ENCODE measurements at places on chromosomes 5 and 9. TPM values are rescaled to one million over a fixed set of nuclear protein-coding genes. Genes with fewer than 3 reads are reported as not detected.

DNA sequence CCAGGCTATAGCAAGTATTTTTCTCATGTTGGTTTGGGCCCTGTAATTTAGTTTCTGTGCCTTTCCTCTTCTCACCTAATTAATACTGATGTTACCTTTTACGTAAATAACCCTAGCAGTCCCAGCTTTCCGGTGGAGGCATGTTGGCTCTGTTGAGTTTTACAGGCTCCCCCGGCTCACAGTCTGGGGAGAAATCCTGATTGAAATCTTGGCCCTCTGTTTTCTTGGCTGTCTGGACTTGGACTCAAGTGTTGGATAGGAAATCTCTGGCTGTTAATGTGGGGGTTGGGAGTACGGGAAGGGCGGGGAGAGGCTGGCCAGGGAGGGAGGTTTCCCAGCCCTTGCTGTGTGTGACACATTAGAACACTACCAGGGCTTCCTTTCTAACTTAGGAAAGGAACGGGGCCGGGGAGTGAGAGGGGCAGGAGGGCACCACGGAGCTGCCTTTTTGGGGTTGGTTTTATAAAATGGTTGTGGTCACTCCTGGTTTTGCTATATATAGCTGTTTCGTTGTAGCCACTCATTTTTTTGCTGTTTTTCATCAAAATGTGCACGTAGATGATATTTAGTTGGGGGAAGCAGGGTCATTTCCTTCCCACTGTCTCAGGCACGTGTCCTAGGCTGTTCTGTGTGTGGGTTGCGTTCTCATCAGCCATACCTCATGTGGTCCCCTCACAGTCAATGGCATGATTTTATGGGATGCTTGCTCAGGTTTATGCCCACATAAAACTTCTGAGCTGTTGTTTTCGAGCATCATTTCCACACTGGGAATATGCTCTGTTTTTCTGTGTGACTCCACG, 11.0 kb downstream of the TRIO start:
- peak; percentile 84 for DNase-seq

DNA sequence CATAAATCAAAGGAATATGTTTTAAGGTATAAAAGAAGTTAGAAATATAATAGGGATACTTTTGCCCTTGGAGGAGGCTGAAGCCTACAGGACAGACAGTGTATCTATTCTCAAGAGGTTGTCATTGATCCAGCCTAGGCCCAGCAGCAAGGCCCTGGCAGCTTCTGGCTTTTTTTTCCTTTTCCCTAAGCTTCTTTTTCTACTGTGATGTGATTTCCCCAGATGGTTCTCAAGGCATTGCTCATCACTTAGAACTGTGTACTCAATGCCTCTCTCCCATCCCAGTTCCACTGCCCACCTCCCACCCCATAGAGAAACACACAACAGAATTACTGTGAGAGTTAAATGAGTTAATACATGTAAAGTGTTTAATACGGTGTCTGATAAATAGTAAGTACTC, 88.6 kb downstream of the SLC44A1 start:
- no peak for DNase-seq

- no peak for DNase-seq
These were observed 70.1 kb upstream of the STARD4 start for GRCh38 chr5:111582451-111582850.

DNA sequence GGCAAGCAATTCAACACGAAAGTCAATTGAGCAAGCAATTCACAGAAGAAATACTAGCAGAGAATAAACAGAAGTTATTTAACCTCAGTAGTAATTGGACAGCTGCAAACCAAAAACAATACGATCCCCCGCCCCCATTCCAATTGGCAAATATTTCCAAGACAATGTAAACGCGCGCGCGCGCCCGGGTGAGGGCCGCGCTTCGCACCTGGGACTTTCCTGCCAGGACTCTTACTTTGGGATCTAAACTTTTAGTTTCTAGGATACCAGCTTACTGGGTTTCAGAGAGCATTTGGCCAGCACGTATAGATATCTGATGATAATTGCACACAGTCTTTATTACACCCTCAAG, 8.6 kb downstream of the RUFY1 start:
- DNase-seq = peak; percentile 89

- DNase-seq = no peak
These were observed 50.9 kb downstream of the ZNF474 start for GRCh38 chr5:122180146-122180712.

GRCh38 chr5:42886635-42887034, 74.9 kb upstream of the SELENOP start:
- DNase-seq = no peak

DNA sequence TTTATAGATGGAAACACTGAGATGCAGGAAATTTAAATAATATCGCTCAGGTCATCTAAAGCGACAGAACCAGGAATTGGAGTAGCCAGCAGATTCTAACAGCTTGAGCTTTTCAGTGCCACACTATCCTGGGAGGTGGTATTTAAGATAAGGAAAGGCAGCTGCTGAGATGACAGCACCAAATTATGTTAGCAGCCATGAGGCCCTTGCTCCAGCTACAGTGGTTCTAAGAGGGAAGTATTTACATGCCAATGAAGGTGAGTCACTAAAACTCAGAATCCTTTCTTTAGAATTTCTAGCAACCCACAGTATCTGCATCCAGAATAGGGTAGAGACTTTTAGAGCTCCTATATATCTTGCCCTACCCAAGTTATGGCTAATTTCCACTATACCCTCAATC, 127.0 kb upstream of the VLDLR start:
- DNase-seq = no peak

GRCh38 chr5:158670201-158670600, 429.5 kb downstream of the EBF1 start:
- no peak for DNase-seq

- DNase-seq = peak; percentile 63
These were observed 75.9 kb downstream of the SPRY4 start for GRCh38 chr5:142248853-142249462.

- DNase-seq = no peak
These were observed 405.0 kb downstream of the ENC1 start for GRCh38 chr5:74235552-74235951.

GRCh38 chr5:93519740-93520139, 61.3 kb downstream of the NR2F1-AS1 start:
- no peak for DNase-seq

Gene ZNF454
- total RNA-seq = 4.2 TPM

Gene CCDC192
- not detected for total RNA-seq

Gene F12
- total RNA-seq = 4.2 TPM

Gene TAS2R1
- total RNA-seq = not detected
